ENCODE measurements at places on chromosomes 1 and 21.

GRCh38 chr1:214215583-214215982 is 65.4 kb upstream of the SMYD2 start:
- no peak for DNase-seq

DNA sequence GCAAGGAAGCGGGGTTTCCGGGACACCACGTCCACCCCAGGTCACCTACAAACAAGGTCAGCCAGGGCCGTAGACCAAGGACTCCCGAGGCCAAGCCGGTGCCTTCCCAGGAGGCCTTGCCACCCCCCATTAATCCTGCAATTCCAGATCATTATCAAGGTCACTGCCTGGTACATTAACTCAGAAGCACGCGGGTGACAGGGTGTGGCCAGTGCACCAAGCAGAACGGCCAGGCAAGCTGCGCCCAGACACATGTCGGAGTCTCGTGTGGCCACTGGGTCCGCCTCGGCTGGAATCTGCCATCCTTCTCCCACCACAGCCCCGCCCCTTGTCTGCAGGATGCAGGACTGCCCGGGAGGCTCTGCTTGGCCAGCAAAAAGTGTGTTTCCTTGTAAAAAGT is 144.7 kb downstream of the PRDM16 start:
- DNase-seq = no peak

DNA sequence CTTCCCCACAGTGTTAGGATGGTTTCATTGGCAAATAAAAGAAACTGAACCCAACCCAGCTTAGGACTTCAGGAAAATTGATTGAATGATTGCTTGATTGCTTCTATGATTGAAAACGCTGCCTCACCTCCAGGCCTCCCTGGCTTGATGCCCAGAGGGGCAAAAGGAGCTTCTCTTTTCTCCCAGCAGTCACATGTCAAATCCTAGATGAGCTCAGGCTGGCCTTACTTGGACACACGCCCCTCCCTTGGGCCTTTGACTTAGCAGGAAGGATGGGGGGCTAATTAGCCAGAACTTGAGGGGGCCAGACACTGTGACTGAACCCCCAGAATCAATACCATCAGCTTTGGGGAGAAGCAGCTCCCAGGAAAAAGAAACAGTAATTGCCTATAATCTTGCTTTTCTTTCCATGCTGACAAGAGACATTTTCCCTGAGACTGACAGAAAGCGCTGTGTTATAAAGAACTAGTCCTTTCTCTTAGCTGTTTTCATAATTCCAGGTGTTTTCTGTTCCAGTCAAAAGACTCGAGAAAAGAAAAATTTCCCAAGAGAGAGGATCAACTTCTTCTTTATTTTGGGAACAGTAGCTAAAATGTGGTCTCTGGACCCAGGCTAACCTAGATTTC is 50.8 kb upstream of the ATP5PO start:
- no peak for DNase-seq

GRCh38 chr1:15417059-15417934 is 7.6 kb downstream of the EFHD2 start:
- peak; percentile 37 for DNase-seq

DNA sequence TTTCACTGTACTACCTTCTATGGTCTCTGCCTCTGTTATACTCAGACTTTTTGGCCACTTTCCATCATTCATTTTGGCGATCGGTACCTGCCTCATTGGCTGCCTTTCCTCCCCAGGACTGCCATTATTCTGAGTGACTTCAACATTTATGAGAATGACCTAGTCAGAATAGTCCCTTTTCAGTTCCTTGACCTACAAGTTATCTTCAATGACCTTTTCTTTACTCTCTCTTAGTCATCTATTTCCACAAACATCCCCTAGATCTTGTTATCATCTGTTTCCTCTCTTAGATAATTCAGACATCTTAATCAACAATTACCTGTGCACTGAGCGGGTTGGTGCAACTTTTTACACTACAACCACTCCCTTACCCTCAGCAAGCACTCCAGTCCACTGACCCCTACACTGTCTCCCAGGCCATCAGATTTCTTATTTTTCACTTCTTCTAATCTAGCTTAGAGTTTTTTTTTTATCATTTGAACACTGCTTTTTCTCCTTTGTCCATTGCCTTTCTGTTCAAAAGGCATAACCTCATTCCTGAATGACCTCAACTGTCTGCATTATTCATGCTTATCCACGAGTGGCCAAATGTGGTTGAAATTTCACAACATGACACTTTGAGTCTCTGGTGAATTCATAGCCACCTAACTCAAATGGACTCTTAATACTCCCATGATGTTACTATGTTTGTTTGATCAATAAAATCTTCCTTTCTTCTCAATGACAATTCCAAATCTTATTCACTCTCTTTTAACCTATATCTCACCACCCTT is 112.7 kb downstream of the HMCN1 start:
- no peak for DNase-seq

DNA sequence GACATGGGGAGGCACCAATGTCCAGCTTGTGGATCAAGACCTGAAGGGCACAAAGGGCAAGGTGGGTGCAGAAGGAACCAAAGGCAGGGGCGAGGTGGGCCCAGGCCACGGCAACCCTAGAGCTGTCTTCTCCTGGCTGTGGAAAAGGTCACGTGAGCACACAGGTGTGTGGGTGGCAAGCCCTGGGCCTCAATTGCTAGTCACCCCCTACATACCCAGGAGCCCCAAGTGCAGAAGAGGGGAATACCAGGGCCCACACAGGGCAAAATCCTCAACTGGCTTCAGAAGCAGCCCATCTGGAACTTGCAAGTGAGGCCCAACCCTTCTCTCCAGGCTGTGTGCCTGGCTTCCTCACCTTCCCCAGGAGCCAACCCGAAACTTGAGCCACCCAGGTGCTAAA is 25.6 kb downstream of the ZBTB17 start:
- no peak for DNase-seq

DNA sequence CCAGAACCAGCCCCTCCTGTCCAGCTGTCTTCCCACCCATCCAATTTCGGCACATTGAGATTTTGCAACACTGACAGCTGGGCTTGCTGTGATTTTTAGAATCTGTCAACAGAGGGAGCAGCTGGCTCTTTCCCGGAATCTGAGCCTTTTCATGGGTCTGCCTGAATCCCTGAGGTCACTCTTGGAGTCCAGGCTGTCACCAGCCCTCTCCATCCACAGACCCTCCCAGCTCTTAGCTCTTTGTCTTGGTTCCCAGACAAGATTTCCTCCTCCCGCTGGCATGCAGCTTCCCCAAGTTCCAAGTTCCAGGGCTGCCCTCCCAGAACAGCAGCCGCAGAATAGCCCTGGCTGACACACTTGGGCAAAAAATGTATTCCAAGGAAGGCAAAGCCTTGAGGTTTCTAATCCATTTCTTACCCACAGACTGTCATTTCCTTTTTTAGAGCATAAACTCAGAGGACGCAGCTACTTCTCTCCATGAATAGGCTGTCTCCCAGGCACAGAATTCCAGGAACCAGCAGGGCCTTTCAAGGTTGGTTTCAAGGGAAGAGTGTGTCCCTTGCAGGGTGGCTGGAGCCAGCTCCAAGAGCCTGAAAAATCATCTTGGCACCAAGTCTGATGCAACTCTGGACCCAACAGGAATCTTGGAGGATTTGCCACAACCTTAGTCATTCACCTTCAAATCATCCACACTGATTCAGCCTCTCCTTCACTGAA is 7.1 kb upstream of the TMEM61 start:
- DNase-seq = no peak

DNA sequence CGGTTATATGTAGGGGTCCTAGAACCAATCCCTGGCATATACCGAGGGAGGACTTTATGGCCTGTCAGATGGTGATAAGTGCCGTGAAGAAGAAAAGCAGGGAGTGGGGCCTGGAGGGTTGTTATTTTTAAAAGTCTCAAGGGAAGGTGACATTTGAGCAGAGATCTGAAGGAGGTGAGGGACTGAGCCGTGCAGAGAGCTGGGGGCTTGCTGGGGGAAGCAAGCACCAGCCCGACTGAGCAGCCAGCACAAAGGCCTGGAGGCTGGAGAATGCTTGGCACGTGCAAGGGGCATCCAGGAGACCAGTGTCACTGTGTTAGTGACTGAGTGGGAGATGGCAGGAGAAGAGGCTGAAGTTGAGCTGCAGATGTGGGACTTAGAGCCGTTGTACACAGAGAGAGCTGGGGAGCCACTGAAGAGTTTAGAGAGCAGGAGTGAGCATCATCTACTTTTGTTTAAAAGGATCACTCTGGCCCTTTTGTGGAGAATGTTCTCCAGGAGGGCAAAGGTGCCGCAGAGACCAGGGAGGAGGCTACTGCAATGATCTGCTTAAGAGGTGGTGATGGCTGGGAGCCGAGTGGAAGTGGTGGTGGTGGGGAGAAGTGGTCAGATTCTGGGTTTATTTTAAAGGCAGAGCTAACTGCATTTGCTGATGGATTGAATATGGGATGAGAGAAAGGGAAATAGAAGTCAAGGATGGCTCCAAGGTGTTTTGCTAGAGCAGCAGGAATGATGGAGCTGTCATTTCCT is 31.2 kb downstream of the PTPRU start:
- no peak for DNase-seq

GRCh38 chr1:151853411-151853943 is at the start of gene THEM5:
THEM5 (minus strand) TSS chr1:151853712; CDS start chr1:151853565, 147 bp downstream.
- no peak for DNase-seq

DNA sequence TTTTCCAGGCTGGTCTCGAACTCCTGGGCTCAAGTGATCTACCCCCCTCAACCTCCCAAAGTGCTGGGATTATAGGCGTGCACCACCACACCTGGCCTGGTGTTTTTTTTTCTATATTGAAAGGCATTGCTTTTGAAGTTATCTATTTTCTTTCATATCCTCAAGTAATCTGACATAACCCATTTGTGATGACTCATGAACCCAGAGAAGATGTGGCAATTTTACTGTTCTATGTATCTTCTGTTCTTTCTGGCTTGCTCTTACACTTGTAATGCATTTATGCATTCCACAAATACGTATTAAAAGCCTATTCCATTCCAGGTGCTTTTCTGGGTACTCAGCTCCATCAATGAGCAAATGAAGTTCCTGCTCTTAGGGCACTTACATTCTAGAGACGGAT is 29.9 kb upstream of the ERRFI1 start:
- DNase-seq = no peak
